ENCODE measurements at places on chromosomes 5 and 9.

- DNase-seq: no peak
Measured at GRCh38 chr9:130887494-130888144, 9.0 kb downstream of the QRFP start.

DNA sequence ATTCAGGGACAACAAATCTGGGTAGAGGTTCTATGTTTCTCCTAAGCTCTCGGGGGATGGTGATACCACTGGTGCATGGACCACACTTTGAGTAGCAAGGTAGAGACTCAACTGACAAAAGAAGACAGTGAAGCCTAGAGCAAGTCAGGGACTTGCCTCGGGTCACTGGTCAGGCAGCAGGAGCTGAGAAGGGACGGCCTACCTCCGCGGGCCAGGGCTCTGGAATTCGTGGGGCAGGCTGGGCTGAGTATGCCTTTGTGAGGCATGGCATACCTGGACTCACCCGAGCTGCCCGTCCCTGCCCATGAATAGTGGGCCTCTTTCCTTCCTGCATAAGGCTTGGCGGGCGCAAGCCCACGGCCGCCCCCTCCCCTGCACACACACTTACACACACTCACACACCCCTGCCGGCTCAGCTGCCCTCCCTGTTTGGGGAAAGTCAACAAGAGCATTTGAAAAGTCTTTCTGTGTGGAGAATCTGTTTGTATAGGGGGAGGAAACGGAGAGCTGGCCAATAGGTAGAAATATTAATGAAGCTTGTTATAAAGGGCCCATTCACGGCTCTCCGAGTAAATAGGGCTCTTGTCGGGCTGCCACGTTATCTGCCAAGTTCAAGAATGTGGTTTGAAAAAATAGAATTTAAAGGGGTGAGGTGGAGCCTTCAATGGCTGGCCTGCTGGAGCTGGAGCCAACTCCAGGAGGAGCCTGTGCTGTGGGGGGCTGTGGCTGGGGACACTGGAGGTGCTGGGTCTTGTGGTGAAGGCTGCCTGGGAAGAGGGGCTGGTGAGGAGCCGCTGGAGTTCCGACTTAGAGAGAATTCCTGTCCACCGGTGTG, 19.1 kb upstream of the KIF12 start:
- DNase-seq: no peak

GRCh38 chr5:123014689-123015088, 21.8 kb downstream of the PPIC start:
- no peak for DNase-seq

DNA sequence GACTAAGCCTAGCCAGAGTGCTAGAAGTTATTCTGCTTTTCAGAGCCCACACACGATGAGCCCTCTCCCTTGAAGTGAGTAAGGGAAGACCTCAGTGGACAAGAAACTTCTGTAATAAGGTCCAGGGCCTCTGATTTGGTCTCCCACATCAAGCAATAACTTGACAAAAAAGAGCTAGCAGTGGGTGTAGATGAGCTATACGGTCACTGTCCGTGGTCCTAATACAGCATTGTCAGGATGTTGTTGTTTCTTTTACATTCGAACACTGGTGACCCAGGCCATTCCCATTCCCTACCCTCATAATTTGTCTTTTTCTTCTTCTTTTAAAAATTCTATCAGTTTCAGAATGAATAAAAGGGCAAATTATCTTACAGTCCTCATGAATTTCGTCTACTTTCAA, 5.2 kb downstream of the PCSK1 start:
- no peak for DNase-seq

GRCh38 chr9:81082221-81082620, 607.1 kb downstream of the TLE1 start:
- DNase-seq: no peak
